ENCODE measurements at places on chromosomes 1 and 21. TPM values are rescaled to one million over a fixed set of nuclear protein-coding genes. Genes with fewer than 3 reads are reported as not detected.

- H3K27me3 ChIP-seq, result no peaks in the 10 kb centered on the region
- peaks cover 5% of the 10 kb centered on the region for H3K4me1 ChIP-seq
- no peak overlapping the region for H3K4me3 ChIP-seq
- DNase-seq, result no peak
Observed at GRCh38 chr1:20699558-20699957, 18.2 kb downstream of the KIF17 start.

DNA sequence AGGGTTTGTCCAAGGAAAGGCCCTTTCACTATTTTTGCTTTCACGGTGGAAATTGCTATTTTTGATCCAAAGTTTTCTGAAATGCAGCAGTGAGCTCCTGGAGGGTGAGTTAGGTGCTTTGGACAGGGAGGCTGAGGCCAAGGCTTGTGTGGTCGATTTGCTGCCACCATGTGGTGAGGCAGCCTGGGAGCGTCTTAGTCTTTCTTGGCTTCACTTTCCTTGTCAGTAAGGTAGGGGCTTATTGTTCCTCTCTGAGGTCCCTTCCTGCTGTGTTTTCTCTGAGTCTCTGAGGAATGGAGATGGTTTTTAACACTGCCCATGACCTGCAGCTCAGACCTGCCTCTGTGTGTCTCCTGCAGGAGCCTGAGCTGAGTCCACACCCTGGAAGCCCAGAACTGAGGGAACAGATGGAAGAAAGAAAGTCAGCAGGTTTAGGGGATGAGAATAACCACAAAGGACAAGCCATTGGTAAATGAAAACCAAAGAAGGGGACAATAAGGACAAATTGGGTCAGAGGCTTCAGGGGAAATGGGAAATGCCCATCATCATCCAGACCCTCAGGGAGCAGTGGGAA lies 20.1 kb upstream of the S100A10 start:
- no peak overlapping the region for H3K27ac ChIP-seq
- no peak for DNase-seq
- no peaks in the 10 kb centered on the region for H3K27me3 ChIP-seq
- no peaks in the 10 kb centered on the region for H3K36me3 ChIP-seq
- no peak overlapping the region for H3K4me3 ChIP-seq

- no peaks in the 10 kb centered on the region for H3K4me1 ChIP-seq
- no peaks in the 10 kb centered on the region for H3K27me3 ChIP-seq
- DNase-seq, result no peak
- H3K4me3 ChIP-seq, result no peak overlapping the region
- H3K27ac ChIP-seq, result no peak overlapping the region
Observed at GRCh38 chr1:21574466-21575151, 65.4 kb downstream of the ALPL start.

- no peaks in the 10 kb centered on the region for H3K27me3 ChIP-seq
- DNase-seq, result peak; percentile 55
- H3K27ac ChIP-seq, result peak overlapping the region; percentile 28
- no peak overlapping the region for H3K4me3 ChIP-seq
- no peaks in the 10 kb centered on the region for H3K36me3 ChIP-seq
Observed at GRCh38 chr1:220797553-220797952, 10.8 kb downstream of the MTARC1 start.

DNA sequence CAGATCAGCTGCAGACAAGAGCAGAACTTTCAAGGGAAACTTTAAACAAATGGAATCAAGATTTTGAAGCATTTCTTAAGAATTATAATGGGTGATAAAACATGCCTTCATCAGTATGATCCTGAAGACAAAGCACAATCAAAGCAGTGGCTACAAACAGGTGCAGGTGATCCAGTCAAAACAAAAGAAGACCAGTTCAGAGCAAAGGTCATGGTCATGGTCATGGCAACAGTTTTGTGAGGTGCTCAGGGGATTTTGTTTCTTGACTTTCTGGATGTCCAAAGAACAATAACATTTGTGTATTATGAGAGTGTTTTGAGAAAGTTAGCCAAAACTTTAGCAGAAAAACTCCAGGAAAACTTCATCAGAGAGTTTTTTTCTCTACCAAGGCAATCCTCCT lies 681.7 kb upstream of the PTBP2 start:
- no peak overlapping the region for H3K4me3 ChIP-seq
- H3K27ac ChIP-seq, result no peak overlapping the region
- no peaks in the 10 kb centered on the region for H3K27me3 ChIP-seq
- no peaks in the 10 kb centered on the region for H3K36me3 ChIP-seq
- no peak for DNase-seq
- H3K4me1 ChIP-seq, result no peaks in the 10 kb centered on the region

- no peaks in the 10 kb centered on the region for H3K27me3 ChIP-seq
- peaks cover 34% of the 10 kb centered on the region for H3K4me1 ChIP-seq
- DNase-seq, result peak; percentile 86
- H3K36me3 ChIP-seq, result no peaks in the 10 kb centered on the region
Observed at GRCh38 chr1:2290595-2291510, 62.7 kb downstream of the SKI start.

- no peak overlapping the region for H3K4me3 ChIP-seq
- no peaks in the 10 kb centered on the region for H3K36me3 ChIP-seq
- H3K27me3 ChIP-seq, result no peaks in the 10 kb centered on the region
- H3K27ac ChIP-seq, result no peak overlapping the region
- no peak for DNase-seq
Observed at GRCh38 chr1:83815330-83815729, 183.6 kb downstream of the TTLL7 start.

GRCh38 chr21:15904389-15904788 lies 174.6 kb downstream of the USP25 start:
- H3K36me3 ChIP-seq, result no peaks in the 10 kb centered on the region
- H3K4me3 ChIP-seq, result no peak overlapping the region
- H3K27me3 ChIP-seq, result no peaks in the 10 kb centered on the region
- H3K27ac ChIP-seq, result no peak overlapping the region

- no peaks in the 10 kb centered on the region for H3K36me3 ChIP-seq
- no peak for DNase-seq
- no peak overlapping the region for H3K4me3 ChIP-seq
- H3K27me3 ChIP-seq, result peaks cover 36% of the 10 kb centered on the region
- H3K4me1 ChIP-seq, result no peaks in the 10 kb centered on the region
Observed at GRCh38 chr1:37028981-37029617, 5.2 kb downstream of the GRIK3 start.

DNA sequence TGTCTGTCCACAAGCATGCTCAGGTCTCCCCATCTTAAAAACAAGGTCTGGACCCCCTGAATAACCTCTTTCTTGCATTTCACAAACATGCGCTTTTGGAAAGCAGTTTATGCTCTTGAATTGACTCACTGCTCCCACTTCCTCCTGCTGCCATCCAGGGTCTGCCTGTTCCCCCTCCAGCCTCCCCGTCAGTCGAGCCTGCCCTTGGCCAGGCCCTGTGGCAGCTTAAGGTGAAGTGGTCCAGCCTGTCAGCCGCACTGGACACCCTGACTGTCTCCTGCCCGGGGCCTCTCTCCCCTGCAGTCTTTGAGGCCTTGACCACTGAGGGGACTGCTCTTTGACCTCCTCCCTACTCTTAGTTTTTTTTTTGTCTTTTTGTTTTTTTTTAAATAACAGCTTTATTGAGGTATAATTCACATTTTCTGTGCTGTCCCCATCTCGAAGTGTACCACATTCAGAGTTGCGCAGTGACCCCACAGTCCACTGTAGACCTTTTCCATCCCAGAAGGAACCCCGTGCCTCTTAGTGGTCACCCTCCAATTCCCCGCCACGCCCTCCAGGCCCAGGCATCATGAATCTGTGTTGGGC lies 18.3 kb downstream of the GPR137B start:
- no peaks in the 10 kb centered on the region for H3K36me3 ChIP-seq
- H3K4me3 ChIP-seq, result no peak overlapping the region
- no peak for DNase-seq
- no peaks in the 10 kb centered on the region for H3K27me3 ChIP-seq

GRCh38 chr1:246566813-246567645 lies 773 bp downstream of the CNST start:
- H3K4me1 ChIP-seq, result peaks cover 19% of the 10 kb centered on the region
- H3K4me3 ChIP-seq, result peak overlapping the region; percentile 90
- H3K27me3 ChIP-seq, result no peaks in the 10 kb centered on the region
- no peaks in the 10 kb centered on the region for H3K36me3 ChIP-seq
- H3K27ac ChIP-seq, result peak overlapping the region; percentile 69

DNA sequence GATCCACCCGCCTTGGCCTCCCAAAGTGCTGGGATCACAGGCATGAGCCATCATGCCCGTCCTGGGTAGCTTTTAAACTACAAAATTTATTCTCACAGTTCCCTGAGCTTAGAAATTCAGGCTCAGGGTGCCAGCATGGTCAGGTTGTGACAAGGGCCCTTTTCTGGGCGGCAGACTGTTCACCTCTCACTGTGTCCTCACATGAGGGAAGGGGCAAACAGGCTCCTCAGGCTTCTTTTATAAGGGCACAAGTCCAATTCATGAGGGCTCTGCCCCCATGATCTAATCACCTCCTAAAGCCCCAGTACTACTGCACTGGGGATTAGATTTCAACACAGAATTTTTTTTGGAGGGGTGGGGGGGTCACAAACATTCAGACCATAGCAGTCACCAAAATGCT lies 36.8 kb downstream of the GNG4 start:
- no peak overlapping the region for H3K27ac ChIP-seq
- DNase-seq, result no peak
- H3K36me3 ChIP-seq, result no peaks in the 10 kb centered on the region
- no peak overlapping the region for H3K4me3 ChIP-seq

- no peak for DNase-seq
- peaks cover 30% of the 10 kb centered on the region for H3K4me1 ChIP-seq
- peaks cover 53% of the 10 kb centered on the region for H3K36me3 ChIP-seq
- no peak overlapping the region for H3K27ac ChIP-seq
- no peaks in the 10 kb centered on the region for H3K27me3 ChIP-seq
Observed at GRCh38 chr1:90957497-90957896, 64.3 kb downstream of the ZNF644 start.

- no peaks in the 10 kb centered on the region for H3K36me3 ChIP-seq
- peak within 1 kb of the TSS; percentile 79 for H3K4me3 ChIP-seq
- peak; percentile 80 for DNase-seq
Observed at GRCh38 chr1:2049718-2050431, at the start of gene PRKCZ. Gene PRKCZ (plus strand): TSS chr1:2050411. CDS start chr1:2050631, 220 bp downstream.

DNA sequence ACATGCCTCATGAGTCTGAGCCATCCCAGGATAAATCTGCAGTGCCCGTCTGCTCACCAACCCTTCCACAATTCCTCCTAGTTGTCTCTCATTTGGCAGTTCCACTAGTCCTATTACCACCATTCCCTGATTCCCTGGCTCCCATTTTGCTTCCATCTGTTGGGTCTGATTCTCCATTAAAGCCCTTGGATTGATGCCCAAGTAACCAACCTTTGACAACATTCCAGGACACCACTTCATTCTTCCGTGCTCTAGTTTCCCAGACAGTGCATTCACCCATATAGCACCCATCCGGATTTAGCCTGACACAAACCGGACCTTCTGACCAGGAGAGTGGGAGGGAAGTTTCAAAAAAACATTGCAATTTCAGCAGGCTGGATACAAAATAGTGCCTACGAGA lies 189.4 kb upstream of the PALMD start:
- no peak overlapping the region for H3K27ac ChIP-seq
- no peak overlapping the region for H3K4me3 ChIP-seq
- no peak for DNase-seq
- H3K4me1 ChIP-seq, result peaks cover 11% of the 10 kb centered on the region
- H3K27me3 ChIP-seq, result no peaks in the 10 kb centered on the region
- no peaks in the 10 kb centered on the region for H3K36me3 ChIP-seq

DNA sequence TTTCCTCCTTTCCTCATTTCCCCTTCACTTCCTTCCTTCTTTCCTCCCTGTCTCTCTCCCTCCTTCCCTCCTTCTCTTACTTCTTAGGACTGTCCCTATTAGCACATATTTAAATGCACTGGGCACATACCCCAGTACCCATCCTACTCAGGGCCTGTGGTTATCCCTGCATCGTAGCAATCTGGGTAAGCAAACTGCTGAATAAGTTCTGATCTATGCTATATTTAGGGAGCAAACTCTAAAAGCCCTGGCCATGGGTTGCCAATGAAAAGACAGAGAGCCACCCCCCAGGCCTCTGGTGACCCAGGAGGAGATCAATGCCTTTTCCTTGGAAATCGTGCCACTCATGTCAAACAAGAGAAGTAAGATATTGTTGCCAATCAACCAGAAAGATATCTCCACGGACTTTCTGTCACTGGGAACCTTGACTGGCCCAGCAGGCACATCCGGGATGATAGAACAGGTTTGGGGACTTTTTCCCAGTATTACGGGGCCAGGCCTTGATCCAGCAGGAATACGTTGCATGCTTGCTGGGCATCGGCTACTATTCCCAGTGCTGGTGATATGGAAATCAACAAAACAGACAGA lies 5.4 kb downstream of the FAM3B start:
- no peak overlapping the region for H3K4me3 ChIP-seq
- no peaks in the 10 kb centered on the region for H3K4me1 ChIP-seq
- H3K36me3 ChIP-seq, result no peaks in the 10 kb centered on the region
- no peak overlapping the region for H3K27ac ChIP-seq

- no peaks in the 10 kb centered on the region for H3K36me3 ChIP-seq
- no peaks in the 10 kb centered on the region for H3K27me3 ChIP-seq
- H3K4me1 ChIP-seq, result no peaks in the 10 kb centered on the region
- DNase-seq, result no peak
- H3K27ac ChIP-seq, result no peak overlapping the region
Observed at GRCh38 chr21:46006547-46007491, 25.2 kb downstream of the COL6A1 start.

- H3K4me3 ChIP-seq, result no peak overlapping the region
- H3K36me3 ChIP-seq, result 0 out of 2 replicates have a peak, but pooled peaks cover 3% of the 10 kb centered on the region
- DNase-seq, result no peak
- peak overlapping the region; percentile 54 for H3K27ac ChIP-seq
Observed at GRCh38 chr21:15749861-15750159, 20.0 kb downstream of the USP25 start.

DNA sequence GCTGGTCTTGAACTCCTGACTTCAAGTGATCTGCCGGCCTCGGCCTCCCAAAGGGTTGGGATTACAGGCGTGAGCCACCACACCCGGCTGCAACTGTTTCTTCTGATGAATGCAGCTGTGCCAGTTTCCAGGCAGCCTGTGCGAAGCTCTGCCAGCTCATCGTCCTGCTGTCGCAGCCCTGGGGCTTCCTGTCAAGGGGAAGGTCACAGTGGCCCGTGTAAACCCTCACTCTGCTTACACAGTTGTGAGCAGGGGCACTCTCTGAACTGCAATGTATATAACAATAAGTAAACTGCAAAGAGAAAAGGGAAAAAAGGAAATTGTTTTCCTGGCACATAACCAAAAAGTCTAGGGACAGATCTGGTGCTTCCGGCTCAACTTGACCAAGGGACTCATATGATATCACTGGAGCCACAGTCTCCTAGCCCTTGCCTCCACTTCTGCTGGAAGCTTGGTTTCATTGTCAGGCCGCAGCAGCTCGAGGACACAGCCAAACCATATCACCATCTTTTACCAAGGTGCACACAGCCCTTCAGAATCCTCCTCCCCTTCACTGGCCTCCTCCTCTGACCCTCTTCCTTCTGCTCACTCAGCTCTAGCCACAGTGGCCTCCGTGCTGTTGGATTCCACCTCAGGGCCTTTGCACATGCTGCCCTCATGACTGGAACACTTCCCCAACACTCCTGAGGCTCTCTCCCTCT lies 22.8 kb upstream of the LBR start:
- H3K4me1 ChIP-seq, result peaks cover 95% of the 10 kb centered on the region
- no peak overlapping the region for H3K4me3 ChIP-seq
- DNase-seq, result peak; percentile 64
- H3K27me3 ChIP-seq, result no peaks in the 10 kb centered on the region

The BARHL2 gene
- total RNA-seq, result not detected

The MACO1 gene
- 9.6 TPM for total RNA-seq

The GSTM4 gene
- 38.8 TPM for total RNA-seq

The CDCA8 gene
- 42.8 TPM for total RNA-seq

The SOAT1 gene
- 43.5 TPM for total RNA-seq

The USP1 gene
- 50.3 TPM for total RNA-seq

The RAB7B gene
- total RNA-seq, result not detected

The GJB3 gene
- total RNA-seq, result 63.0 TPM

The RIPPLY3 gene
- 0.17 TPM for total RNA-seq

Data from PC-9 (cell line).